Hepatocyte (in vitro differentiated cells): ENCODE measurements at places on chromosomes 4 and X. TPM values are rescaled to one million over a fixed set of nuclear protein-coding genes. Genes with fewer than 3 reads are reported as not detected.

Gene MAN2B2
- total RNA-seq: 21.1 and 22.2 TPM in 2 replicates

Gene GRSF1
- total RNA-seq: 85.1 and 85.4 TPM in 2 replicates

Gene USP51
- 5.3 and 5.8 TPM in 2 replicates for total RNA-seq

Gene CFAP97
- 28.5 and 28.9 TPM in 2 replicates for total RNA-seq

Gene GPR78
- total RNA-seq: 0.36 and 1.0 TPM in 2 replicates

Gene LANCL3
- 0.84 and 0.87 TPM in 2 replicates for total RNA-seq

Gene TMEM192
- total RNA-seq: 23.3 and 34.7 TPM in 2 replicates

Gene CLDN2
- total RNA-seq: 3.9 and 4.9 TPM in 2 replicates

Gene IL9R
- total RNA-seq: 0.12 TPM in 1 of 2 replicates, not detected in the other

Gene ABLIM2
- 0.68 and 1.7 TPM in 2 replicates for total RNA-seq

- peak; percentile 58 for DNase-seq
- no peak overlapping the region for H3K4me3 ChIP-seq
- no peak overlapping the region for H3K27ac ChIP-seq
- H3K36me3 ChIP-seq: no peaks in the 10 kb centered on the region
- H3K4me1 ChIP-seq: no peaks in the 10 kb centered on the region
- H3K27me3 ChIP-seq: no peaks in the 10 kb centered on the region
Measured at GRCh38 chrX:70998411-70999027, 67.6 kb upstream of the SLC7A3 start.

DNA sequence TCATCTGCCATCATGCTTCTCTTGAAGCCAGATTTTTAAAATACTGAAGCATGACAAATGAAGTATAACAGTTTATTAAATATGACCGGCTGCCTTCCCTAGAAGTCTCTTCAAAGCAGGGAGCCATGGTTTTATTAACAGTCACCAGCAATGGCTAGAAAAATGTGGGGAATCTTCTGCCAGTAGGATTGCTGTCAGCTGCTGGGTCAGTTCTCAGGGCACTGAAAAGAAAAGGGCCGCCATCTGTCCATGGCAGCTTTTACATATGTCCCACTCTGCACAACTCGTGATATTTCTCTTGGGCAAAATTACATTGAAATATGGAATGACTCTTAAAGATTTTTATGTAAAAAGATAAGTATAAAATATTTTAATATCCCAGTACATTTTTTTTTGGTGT lies 2.8 kb downstream of the CCNG2 start:
- no peaks in the 10 kb centered on the region for H3K27me3 ChIP-seq
- no peak for DNase-seq
- peak overlapping the region; percentile 96 for H3K27ac ChIP-seq
- H3K36me3 ChIP-seq: peaks cover 8% of the 10 kb centered on the region

GRCh38 chrX:68190799-68191198 lies 242.5 kb downstream of the OPHN1 start:
- H3K4me1 ChIP-seq: no peaks in the 10 kb centered on the region
- H3K27ac ChIP-seq: no peak overlapping the region
- no peaks in the 10 kb centered on the region for H3K36me3 ChIP-seq
- DNase-seq: no peak

- H3K4me1 ChIP-seq: no peaks in the 10 kb centered on the region
- no peaks in the 10 kb centered on the region for H3K27me3 ChIP-seq
- H3K4me3 ChIP-seq: no peak overlapping the region
- no peak overlapping the region for H3K27ac ChIP-seq
Measured at GRCh38 chrX:123399709-123400108, 215.6 kb downstream of the GRIA3 start.

DNA sequence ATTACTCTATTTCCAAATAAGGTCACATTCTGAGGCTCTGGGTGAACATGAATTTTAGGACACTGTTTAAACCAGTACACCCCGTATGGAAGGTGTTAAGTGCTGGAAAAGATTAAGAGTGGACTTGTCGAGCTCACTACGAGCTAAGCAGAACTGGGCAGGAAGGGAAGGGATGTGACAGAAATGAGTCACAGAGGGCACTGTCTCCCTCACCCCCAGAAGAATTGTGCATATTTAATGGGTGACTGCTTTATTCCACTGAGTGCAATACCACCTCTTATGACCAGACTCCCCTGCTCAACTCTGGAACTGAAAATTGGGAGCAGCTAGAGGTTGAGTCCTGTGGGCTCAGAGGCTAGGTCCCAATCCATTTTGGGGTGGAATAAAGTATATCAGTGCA lies 187.4 kb upstream of the RPS6KA3 start:
- H3K4me3 ChIP-seq: no peak overlapping the region
- no peaks in the 10 kb centered on the region for H3K27me3 ChIP-seq
- no peak for DNase-seq
- H3K4me1 ChIP-seq: no peaks in the 10 kb centered on the region

DNA sequence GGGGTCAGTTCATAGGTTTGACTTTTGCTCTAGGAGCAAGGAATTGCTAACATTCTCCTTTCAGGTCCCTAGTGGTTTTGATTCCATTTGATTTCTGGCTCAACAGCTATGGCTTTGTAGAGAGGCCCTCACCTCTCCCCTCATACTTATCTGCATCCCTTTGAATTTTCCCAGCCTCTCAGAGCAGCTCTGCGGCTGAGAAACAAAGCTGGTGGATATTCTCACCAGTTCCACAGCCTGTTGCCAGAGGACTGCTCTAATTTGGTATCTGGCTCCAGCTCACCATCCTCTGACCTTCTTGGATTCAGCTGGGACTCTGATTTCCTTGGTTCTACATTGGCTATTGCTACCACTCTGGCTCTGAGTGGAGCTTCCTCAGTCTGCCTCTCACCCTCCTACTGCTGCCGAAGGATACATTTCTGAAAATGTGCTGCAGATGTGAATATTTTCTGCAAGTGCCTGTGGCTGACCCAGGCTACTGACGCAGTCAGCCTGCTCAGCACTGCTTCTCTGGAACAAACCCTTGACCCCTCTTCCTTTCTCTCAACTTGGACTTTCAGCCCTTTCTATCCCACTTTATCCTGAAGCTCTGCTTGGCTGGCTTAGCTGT lies 110.9 kb upstream of the ENPEP start:
- H3K4me1 ChIP-seq: peaks cover 3% of the 10 kb centered on the region
- no peaks in the 10 kb centered on the region for H3K27me3 ChIP-seq
- no peak overlapping the region for H3K27ac ChIP-seq
- no peaks in the 10 kb centered on the region for H3K36me3 ChIP-seq

GRCh38 chr4:79551555-79551954 lies 143.5 kb upstream of the GK2 start:
- no peaks in the 10 kb centered on the region for H3K27me3 ChIP-seq
- H3K4me1 ChIP-seq: no peaks in the 10 kb centered on the region
- H3K27ac ChIP-seq: no peak overlapping the region
- DNase-seq: no peak

GRCh38 chr4:151199319-151200190 lies 77.4 kb upstream of the PRSS48 start:
- H3K27me3 ChIP-seq: no peaks in the 10 kb centered on the region
- no peaks in the 10 kb centered on the region for H3K36me3 ChIP-seq
- H3K27ac ChIP-seq: peak overlapping the region; percentile 7
- no peak overlapping the region for H3K4me3 ChIP-seq
- no peak for DNase-seq
- peaks cover 11% of the 10 kb centered on the region for H3K4me1 ChIP-seq

- H3K4me3 ChIP-seq: no peak overlapping the region
- H3K36me3 ChIP-seq: no peaks in the 10 kb centered on the region
- no peaks in the 10 kb centered on the region for H3K4me1 ChIP-seq
- H3K27ac ChIP-seq: no peak overlapping the region
- DNase-seq: peak; percentile 28
Measured at GRCh38 chr4:10664408-10664807, 20.2 kb downstream of the CLNK start.

DNA sequence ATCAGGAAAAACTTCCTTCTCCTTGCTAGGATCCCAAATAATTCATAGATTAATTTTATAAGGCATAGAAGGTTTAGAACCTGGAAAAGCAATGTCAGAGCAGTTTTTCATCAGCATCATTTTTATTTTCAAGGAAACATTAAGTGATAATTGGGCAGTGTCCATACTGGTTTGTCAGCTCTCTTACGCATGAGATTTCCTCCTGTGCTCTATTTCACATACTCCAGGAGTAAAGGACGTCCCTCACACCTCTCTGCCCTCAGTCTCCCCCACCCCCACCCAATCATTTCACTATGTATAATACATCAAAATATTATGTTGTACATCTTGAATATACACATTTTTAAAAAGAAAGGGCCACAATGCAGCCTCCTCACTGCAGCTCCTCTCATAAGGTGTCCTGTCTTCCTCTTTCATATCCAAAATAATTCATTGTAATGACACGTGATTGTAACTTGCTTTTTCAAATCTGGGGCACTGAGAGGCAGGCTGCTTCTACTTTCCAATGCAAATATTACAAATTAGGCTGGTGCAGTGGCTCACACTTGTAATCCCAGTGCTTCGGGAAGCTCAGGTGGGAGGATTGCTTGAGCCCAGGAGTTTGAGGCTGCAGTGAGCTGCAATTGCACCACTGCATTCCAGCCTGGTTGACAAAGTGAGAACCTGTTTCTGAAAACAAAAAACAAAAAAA lies 34.4 kb downstream of the ARHGEF38 start:
- H3K27ac ChIP-seq: peak overlapping the region; percentile 60
- H3K27me3 ChIP-seq: no peaks in the 10 kb centered on the region
- H3K4me1 ChIP-seq: peaks cover 10% of the 10 kb centered on the region
- DNase-seq: no peak

- no peaks in the 10 kb centered on the region for H3K4me1 ChIP-seq
- no peak overlapping the region for H3K4me3 ChIP-seq
- H3K27me3 ChIP-seq: no peaks in the 10 kb centered on the region
- DNase-seq: no peak
- no peak overlapping the region for H3K27ac ChIP-seq
- H3K36me3 ChIP-seq: no peaks in the 10 kb centered on the region
Measured at GRCh38 chr4:48960988-48961635, 25.0 kb upstream of the CWH43 start.

- no peak overlapping the region for H3K27ac ChIP-seq
- no peak for DNase-seq
- no peak overlapping the region for H3K4me3 ChIP-seq
- H3K36me3 ChIP-seq: no peaks in the 10 kb centered on the region
- H3K27me3 ChIP-seq: no peaks in the 10 kb centered on the region
- no peaks in the 10 kb centered on the region for H3K4me1 ChIP-seq
Measured at GRCh38 chr4:13694256-13694655, 66.7 kb upstream of the BOD1L1 start.

GRCh38 chr4:17489123-17489522 lies 22.8 kb downstream of the QDPR start:
- peaks cover 19% of the 10 kb centered on the region for H3K4me1 ChIP-seq
- no peaks in the 10 kb centered on the region for H3K36me3 ChIP-seq
- H3K27ac ChIP-seq: no peak overlapping the region
- H3K27me3 ChIP-seq: no peaks in the 10 kb centered on the region

DNA sequence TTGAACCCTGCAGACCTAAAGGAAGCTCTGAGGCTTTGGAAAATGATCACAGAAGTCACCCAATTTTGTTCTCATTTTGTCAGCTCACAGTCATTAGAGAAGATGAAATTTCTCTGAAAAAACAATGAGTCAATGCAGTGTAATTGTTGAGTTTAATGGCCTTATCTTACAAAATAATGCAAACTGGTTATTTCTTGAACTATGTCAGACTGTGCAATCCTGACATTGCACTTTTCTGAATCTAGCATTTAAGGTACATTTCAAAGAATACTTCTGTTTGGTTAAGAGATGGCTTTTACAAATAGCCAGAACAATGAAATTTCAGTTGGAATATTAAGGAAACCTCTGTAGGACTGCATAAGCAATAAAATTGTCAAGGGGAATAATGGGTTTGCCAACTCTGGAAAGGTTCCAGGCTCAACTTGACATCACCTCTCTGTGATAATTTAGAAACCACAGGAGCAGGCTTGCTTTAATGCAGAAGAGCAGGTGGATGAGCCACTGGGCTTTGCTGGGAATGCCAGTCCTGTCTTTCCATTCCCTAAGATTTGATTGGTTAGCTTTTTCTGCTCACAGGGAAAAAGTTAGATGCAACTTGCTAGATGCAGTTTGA lies 222.8 kb downstream of the FRMPD4 start:
- DNase-seq: no peak
- no peaks in the 10 kb centered on the region for H3K36me3 ChIP-seq
